ENCODE measurements at places on chromosomes 1 and 21.
A peak's percentile ranks its signal among the peaks of the same experiment; 100 is the strongest.

GRCh38 chr1:202374099-202374498 lies 25.6 kb downstream of the PPP1R12B start:
- ATAC-seq, result no peak

- peak; percentile 62 for ATAC-seq
Observed at GRCh38 chr21:34889676-34890469, 159.2 kb downstream of the RUNX1 start.

GRCh38 chr1:106278716-106279115 lies 777.8 kb upstream of the PRMT6 start:
- ATAC-seq, result no peak

DNA sequence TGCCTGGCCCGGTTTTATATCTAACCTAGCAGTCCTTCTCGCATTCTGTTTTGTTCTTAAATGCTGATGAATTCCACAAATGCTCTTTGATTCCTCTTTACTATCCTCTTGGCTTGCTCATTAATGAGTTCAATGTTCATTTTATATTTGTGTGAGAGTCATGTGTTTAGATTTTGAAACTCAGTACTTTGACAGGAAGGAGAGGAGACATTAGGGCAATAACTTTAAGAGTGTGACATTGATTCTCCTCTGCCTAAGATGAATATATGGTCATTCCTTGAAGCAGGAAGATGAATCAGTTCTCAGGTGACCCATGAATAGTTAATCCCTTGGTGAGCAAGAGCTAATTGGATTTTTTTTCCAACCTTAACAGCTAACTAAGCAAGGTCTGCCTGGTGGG lies 84.1 kb downstream of the MRPS6 start:
- ATAC-seq, result no peak

DNA sequence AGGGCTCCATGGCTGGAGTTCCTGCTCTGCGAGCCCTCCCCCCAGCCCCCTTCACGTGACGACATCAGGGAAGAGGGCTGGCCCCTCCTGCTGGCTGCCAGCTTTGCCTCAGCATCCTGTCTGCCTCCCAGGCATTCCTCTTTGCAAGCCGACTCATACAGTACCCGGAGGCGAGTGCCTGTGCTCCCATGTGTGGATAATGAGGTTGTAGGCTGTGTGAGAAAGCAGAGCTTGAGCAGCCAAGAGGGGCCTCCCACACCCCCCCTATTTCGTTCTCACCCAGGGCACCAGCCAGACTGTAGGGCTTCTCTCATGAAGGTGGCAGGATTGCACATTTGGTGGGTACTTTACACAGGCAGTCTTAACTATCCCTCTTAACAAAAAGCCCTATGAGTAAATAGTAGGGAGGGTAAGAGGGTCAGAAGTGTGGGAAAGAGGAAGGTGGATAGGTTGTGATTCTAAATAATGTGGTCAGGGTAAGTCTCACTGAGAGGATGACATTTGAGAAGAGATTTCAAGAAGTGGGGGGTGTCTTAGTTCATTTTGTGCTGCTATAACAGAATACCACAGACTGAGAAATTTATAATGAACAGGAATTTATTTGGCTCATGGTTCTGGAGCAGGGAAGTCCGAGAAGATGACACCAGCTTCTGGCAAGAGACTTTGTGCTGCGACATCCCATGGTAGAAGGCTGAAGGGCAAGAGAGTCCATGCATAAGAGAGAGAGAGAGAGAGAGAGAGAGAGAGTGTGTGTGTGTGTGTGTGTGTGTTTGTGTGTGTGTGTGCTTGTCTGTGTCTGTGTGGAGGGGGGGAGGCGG lies 113.5 kb downstream of the OMA1 start:
- ATAC-seq, result no peak

DNA sequence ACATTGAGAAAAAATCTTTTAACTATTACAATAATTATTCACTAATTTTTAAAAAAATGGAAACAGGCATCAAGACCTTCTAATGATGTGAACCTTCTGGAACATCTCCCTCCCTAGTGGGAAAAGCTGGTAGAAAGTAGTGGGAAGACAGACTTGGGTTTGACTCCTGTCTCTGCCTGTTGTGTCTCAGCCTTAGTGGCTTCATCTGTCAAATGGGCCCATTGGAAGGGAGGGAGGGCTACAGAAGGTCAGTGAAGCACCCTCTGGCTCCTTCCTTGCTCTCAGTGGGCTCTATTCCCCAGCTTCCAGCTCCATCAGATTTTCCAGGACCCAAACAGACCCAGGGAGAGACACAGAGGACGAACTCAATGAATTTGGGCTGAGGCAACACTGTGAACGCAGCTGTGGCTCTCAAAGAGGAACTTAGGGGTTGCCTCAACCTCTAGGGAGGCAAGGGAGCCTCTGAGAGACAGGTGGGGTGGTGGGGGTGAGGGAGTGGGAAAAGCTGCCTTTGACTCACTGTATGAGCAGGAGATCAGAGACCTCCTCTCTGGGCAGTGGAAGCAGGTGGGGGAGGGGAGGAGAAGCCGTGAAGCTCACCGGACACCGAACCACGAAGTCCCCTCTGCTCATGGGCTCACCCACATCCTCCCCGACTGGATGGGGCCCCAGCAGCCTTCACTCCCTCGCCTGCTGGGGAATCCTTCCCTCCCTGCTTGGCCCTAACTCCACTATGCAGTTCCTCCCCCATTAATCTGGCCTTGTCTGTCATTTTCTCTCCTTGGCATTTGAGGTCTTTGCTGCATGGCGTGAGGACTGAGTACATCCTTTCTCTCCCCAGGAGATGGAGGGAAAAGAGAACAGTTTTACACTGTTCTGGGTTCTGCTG lies 4.5 kb downstream of the CNR2 start:
- ATAC-seq, result no peak

GRCh38 chr1:84103197-84103992 lies 40.7 kb upstream of the PRKACB start:
- ATAC-seq, result peak; percentile 80

GRCh38 chr1:7043191-7043549 lies 257.9 kb downstream of the CAMTA1 start:
- no peak for ATAC-seq

DNA sequence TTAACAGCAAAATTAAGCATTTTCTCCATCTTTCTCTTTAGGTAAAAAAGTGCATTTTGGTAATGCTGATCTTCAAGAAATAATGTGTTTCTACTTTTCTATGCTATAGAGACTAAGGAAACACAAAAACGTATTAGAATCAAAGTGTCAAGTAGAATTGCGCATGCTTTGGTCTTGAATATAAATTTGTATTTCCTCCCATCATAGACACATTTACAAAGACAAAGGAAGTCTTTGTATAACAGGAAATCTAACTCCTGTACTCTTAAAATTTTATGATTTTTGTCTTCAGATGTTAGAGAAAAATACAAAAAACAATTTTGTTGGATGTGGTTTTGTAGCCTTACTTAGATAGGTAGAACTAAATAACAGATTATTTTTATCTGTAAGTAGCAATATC lies 1299.4 kb downstream of the NCAM2 start:
- ATAC-seq, result no peak

- no peak for ATAC-seq
Observed at GRCh38 chr1:6880951-6881690, 95.9 kb downstream of the CAMTA1 start.

GRCh38 chr1:157551694-157552693 lies at the start of gene FCRL5:
FCRL5 (minus strand) TSS chr1:157552515; CDS start chr1:157552362, 153 bp downstream.
- ATAC-seq, result no peak

- no peak for ATAC-seq
Observed at GRCh38 chr1:8529901-8530300, 212.0 kb downstream of the SLC45A1 start.

DNA sequence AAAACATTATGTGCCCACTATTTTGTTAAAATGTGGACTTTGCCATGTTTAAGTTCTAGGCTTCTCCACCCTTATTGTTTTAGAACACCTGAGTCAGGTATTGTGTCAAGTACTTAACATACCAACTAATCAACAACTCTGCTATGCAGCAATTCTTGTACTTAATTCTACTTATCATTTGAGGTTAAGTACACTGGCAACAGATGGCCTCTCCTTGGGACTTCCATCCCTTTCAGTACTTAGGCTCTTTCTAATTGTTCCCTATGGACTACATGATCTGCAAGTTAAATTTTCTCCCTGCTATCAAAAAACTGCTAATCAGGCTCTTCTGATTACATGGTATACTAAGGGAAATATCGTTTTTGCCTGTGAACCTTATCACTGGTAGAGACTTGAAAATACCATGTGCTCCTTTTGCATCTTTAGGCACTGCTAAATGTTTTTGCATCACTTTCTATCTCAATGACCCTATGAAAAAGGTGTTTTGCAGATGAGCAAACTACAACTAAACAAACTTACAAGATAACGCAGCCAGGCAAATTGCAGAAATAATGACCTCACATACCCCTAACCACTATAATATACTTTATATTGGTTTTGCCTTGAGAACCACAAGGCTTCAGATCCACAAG lies 18.9 kb downstream of the SFPQ start:
- ATAC-seq, result no peak

- no peak for ATAC-seq
Observed at GRCh38 chr1:61352845-61353435, 270.6 kb downstream of the NFIA start.

DNA sequence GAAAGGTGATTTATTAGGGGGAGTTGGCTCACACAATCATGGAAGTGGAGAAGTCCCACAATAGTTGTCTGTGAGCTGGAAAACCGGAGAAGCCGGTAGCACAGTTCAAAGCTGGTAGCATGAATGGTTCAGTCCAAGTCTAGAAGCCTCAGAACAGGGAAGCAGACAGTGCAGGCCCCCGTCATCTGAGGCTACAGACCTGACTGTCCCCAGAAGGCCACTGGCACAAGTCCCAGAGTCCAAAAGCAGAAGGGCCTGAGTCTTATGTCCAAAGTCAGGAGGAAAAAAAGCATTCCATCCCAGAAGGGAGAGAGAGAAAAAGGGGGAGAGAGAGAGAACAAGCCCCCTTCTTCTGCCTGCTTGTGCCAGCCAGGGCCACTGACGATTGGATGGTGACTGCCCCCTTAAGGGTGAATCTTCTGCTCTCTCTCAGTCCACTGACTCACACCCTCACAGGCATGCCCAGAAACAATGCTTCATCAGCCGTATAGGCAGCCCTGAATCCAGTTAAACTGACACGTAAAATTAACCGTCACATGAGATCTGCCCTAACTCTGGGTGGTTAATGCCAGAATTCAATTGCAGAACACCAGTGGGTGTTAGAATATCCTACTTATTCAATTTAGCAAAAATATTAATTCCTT lies 49.3 kb upstream of the POU2F1 start:
- no peak for ATAC-seq

DNA sequence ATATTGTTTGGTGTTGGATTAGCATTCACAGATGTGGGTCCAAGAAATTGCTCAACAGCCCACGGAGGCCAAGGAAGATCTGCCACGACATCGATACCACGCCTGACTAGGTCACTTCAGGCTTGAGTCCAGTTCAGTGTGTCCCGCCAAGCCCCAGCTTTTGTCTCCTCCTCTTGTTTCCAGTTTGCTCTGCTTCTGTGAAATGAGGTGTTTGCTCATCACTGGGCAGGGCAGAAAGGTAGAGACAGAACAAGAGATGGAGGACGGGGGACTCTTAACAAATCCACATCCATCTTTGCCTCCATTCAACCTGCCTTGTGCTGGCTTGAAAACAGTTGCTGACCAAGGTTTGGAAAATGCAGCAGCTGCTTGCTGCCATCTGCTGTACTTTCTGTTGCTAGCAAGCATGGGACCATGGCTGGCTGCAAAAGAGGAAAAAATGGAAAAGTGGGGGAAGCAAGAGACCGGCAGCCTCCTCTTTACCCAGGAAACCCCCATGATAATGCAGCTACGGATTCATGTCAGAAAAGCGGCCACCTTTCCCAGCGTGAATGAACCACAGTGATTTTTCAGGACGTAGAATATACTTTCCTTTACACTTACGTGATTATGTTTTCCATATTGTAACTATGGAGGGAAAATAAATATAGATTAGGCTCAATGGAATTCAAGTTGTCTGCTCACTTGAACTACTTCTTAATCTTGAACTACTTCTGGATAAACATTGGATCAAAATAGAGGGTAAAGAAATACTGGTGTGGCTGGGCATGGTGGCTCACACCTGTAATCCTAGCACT lies 80.2 kb upstream of the GREM2 start:
- no peak for ATAC-seq

DNA sequence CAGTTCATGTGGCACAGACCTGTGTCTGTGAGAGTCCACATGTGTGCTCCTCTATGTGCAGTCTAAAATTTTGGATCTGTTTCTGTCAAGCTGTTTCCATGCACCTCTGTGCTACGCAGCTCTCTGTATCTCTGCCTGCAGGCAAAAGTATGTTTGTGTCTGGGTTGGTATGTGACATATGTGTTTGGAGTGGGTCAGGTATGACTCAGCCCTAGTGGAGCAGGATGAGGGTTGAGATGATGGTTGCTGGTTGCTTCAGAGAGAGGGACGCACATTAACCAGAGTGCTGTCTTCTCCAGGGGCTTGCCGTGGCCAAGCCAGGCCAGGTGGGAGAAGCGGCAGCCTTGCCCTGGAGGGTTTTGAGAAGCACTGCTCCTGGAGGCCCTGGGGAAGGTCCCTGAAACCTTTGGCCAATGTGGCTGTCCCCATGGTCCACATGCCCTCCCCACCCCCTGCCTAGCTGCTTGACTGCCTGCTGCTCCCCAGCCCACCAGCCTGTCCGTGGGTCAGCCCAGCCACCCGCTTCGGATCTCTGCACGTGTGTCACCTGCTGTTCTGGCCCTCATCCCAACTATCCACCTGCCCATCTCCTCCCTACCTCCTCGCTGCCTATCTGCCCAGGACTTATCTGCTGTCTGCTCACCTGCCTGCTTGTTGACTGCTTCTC lies 4.1 kb upstream of the EVA1B start:
- peak; percentile 24 for ATAC-seq

GRCh38 chr21:32392880-32393676 lies at the start of gene URB1:
URB1 (minus strand) TSS chr21:32393012; CDS start chr21:32392910, 102 bp downstream.
- ATAC-seq, result peak; percentile 97

Measured in activated T-helper 17 cell treated with anti-CD3 and anti-CD28 coated beads, Interleukin-2, amount 50 U/mL, for 72 hours (primary cell).